Suprapubic skin (tissue), 4 donors: ENCODE measurements at places on chromosomes 11 and 22.

GRCh38 chr11:36123336-36124101, 165.7 kb downstream of the COMMD9 start:
- no peak for DNase-seq

DNA sequence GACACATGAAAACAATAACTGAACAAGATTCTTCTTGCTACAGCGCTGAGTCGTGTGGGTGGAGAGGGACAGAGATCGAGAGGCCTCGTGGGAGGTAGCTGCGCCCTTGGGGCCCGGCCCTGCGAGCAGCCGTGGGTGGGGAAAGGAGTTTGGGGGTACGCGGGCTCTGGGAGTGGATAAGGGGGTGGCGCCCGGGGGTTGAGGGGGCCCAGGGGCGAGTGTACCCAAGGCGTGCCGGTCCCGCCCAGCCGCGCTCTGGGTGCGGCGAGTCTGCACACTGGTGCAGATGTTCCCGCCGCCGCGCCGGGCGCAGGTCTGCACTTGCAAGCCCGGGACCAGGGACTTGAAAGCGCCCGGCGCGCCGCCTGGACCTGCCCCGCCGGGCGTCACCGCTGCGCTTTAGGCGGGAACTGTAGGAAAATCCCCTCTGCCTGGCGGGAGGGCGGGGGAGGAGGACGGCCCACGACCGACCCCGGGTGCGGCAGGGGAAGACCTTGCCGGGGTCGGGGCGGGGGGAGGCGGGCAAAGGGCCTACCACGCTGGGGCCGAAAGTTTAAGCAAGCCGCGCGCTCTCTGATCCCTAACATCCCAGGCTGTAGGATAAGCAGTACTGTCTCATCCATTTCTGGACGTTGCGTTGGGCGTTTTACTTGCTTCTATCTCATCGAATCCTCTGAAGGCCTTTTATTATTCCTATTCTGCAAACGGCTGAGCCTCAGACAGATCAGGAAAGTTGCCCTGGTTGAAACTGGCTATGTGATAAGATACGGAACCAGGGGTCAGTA, 1.4 kb upstream of the KREMEN1 start:
- DNase-seq, result peak; percentile 80

DNA sequence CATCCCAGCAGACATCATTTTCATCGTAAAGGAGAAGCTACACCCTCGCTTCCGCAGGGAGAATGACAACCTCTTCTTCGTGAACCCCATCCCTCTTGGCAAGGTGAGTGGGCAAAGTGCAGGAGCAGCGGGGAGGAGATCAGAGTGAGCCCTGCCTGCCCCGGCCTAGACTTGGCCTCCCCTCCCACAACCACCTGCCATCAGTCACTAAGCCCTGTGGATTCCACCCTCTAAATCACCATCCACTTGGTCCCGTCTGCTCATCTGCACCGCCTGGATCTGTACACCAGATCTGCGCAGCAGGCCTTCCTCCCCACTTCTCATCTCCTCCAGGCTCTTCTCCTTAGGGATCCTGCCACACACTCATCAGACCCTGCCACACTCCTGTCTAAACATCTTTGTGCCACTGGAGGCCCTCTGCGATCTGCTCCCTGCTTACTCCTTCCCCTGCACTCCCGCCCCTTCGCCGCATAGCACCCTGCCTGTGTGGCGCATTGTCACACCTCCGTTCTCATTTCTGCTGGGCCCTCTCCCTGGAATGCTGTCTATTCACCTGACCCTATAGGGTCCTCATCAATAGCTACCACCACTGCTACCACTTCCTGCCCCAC, 14.2 kb downstream of the UCP2 start:
- no peak for DNase-seq

- DNase-seq, result no peak
Measured at GRCh38 chr11:70410276-70411205, 12.2 kb downstream of the CTTN start.

DNA sequence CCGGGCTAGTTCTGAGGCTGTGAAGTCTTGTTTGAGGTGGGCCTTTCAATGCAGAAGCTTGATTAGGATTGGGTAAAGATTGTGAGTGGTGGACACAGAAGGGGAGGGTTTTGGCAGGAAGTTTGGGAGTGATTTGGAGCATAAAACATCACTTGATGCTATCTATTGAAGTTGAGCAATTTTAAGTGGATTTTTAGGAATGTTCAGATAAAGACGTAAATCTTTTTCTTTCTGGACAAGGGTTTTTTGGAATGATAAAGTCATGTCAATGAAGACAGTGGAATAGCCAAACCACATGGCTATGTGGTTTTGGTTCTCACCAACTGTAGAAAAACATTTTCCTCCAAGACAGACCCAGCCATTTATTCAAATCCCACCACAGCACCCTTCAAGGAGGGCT, 111.2 kb upstream of the SNX19 start:
- no peak for DNase-seq

DNA sequence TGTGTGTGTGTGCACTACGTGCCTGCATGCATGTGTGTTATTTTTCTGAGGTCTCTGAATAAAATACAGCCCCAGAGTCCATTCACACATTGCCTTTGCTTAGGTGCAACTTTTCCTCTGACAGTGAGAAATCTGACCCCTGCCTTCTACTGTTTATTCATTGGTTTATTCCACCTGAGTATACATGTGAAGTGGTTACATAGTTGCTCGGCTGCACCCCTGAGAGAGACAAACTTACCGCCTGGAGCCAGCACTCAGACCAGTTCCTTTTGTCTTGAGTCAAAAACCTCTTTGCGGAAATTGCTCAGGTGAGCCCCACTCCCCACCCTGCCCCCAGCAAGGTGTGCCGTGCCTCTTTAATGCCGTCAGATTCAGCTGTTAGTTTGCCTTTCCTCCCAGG, 363.6 kb downstream of the BRD1 start:
- DNase-seq, result no peak

DNA sequence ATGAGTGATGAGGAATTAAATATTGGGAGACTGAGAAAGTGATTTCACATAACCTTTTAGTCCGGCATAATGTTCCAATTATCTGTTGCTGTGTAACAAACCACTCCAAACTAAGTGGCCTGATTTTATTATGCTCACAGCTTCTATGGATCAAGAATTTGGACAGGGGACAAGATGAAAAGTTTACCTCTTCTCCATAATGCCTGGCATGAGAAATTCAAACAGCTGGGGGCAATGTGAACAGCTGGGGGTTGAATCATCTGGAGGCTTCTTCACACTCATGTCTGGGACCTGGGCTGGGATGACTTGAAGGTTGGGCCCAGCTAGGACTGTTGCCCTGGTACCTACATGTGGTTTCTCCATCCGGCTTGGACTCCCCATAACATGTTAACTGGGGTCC, 99.4 kb upstream of the DRD2 start:
- DNase-seq, result no peak

DNA sequence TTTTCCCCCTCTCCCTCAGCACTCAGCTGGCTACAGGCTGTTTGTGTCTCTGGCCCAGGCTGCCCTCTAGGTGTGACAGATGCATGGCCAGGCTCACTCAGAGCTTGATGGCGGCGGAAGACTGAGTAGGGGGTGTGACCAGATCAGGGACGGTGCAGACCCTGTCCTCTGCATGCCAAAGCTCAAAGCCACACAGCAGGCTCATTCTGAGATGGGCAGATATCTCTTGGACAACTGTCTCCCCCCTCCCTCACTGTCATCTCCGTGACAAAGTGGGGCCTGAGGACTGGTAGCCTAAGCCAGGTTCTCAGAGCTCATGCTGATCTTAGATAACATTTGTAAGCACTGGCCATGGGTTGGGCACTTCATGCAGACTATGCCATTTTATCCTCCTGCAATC, 231.3 kb downstream of the DSCAML1 start:
- DNase-seq, result no peak

GRCh38 chr22:48845356-48845936, 982.2 kb downstream of the BRD1 start:
- DNase-seq, result no peak

- peak; percentile 32 for DNase-seq
Measured at GRCh38 chr11:123045101-123045500, 16.8 kb downstream of the HSPA8 start.

DNA sequence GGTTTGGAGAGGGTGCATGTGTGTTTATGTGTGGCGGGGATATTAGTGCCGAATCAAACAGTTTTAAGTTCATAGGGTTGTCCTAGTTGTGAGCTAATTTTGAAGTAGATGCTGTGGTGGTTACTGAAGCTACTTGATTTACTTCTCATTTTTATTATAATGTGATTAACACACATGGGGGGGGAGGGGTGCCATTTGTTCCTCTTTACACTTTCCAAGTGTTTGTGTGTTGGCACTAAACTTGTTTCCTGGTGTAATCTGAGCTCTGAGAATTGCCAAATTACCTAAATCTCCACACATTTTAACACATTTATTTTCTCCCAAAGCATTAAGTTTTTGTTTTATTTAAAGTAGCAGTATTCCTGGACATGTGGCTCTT, 60.1 kb downstream of the ZNRF3 start:
- no peak for DNase-seq

DNA sequence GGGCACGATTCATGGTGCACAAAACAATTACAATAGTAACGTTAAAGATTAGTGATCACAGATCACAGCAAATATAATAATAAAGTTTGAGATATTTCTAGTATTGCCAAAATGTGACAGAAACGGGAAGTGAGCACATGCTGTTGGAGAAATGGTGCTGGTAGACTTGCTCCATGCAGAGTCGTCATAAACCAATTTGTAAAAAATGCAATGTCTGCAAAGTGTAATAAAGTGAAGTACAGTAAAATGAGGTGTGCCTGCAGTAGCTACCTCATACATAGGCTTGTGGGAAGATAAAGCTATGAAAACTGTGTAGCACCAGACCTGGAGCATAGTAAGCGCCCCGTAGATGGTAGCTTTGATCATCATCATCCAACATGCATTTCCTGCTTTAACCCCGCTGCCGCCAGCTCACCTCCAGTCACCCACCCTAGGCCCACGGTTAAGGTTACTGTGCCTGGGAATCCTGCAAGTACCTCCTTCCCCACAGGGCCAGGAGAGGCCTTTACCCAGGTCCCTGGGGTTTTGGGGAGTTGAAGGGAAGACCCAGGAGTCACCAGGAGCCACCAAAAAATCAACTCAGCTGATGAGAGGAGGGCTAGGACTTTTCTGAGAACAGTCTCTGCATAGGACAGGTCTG, 59.2 kb downstream of the MYO7A start:
- no peak for DNase-seq

DNA sequence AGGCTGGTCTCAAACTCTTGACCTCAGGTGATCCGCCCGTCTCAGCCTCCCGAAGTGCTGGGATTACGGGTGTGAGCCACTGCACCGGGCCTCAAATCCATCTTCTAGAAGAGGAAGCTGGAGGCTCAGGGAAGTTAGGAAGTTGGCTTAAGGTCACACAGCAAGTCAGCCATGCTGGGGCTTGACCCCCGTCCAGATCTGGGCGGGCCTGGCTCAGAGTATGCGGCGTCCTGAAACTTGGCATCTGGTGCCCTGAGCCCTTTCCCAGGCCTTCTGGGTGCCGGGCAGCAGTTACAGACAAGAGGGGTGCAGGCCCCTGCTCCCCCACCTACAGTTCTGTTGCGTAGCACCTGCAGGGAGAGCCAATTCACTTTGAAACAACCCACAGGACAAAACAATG, 11.2 kb downstream of the MPPED1 start:
- no peak for DNase-seq

GRCh38 chr22:49155039-49155769, 672.5 kb downstream of the BRD1 start:
- DNase-seq, result no peak

DNA sequence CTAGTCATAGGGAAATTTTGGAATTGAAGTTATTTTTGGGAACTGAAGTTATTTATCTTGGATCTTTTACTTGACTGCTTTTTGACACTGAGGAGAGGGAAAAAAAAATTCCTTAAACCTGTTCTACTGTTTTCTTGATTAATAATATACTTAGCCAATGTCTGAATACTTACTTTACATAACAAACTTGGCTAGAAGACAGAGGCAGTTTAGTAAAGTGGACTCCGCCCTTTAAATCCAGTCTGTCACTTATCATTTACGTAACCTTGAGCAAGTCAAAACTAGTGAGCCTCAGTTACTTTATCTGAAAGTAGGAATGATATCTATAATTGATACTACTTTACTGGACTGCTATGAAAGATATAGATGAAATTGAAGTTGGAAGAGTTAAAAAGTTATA, 19.5 kb downstream of the CTSC start:
- no peak for DNase-seq

GRCh38 chr11:74784726-74785125, 36.1 kb downstream of the RNF169 start:
- DNase-seq, result no peak

GRCh38 chr22:47210686-47211085, 448.2 kb downstream of the TBC1D22A start:
- DNase-seq, result peak; percentile 10

DNA sequence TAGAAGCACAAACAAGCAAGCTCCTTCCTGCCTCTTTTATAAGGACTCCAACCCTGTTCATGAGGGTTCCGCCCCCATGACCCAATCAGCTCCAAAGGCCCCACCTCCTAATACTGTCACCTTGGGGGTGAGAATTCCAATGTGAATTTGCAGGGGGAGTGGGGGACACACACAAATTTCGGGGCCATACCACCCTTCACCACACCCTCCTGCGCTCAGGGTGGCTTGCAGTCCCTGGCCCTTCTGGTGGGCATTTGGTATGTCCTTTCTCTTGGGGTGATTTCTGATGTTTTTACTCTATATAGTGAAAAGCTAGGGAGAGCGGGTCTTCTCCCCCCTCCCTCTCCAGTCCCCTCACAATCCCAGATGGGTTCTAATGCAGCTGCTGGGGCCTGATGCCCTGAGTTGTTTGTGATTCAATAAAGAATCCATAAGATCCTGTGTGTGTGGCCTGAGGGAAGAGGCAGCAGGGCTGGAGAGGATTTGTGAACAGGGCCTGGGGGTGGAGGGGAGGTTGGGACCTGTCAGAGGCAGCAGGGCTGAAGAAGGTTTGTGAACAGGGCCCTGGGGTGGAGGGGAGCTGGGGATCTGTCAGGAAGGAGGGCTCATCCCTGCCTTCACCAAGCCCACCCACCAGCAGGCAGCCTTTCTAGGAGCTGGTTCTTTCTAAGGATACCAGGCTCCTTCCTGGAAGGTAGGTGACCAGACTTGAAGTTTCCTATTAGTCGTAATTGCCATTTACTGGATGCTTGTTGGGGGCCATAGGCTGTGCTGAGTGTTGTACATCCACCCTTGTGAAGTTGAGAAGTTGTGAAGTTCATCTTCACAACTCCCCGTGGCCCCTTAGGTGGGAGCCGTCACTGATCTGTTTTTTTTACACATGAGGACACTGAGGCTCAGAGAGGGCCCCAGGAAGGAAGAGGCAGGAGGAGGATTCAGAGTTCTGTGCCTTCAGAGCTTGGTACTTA, 7.9 kb downstream of the SLC35C1 start:
- peak; percentile 53 for DNase-seq

- DNase-seq, result no peak
Measured at GRCh38 chr11:6225896-6226295, 8.5 kb downstream of the FHIP1B start.

GRCh38 chr22:42299586-42300258, 29.3 kb upstream of the TCF20 start:
- DNase-seq, result no peak

GRCh38 chr11:14673421-14673820, 29.8 kb downstream of the PDE3B start:
- DNase-seq, result no peak
